ENCODE measurements at places on chromosomes 4 and X. TPM values are rescaled to one million over a fixed set of nuclear protein-coding genes. Genes with fewer than 3 reads are reported as not detected.
A peak's percentile ranks its signal among the peaks of the same experiment; 100 is the strongest.

The LIMCH1 gene
- total RNA-seq: 191 TPM

The HCCS gene
- total RNA-seq: 14.0 TPM

The CDX4 gene
- not detected for total RNA-seq

The HAND2 gene
- 19.5 TPM for total RNA-seq

The GABRB1 gene
- not detected for total RNA-seq

The ADGRL3 gene
- total RNA-seq: 110 TPM

The USP17L29 gene
- not detected for total RNA-seq

The XPNPEP2 gene
- total RNA-seq: 24.8 TPM

The BANK1 gene
- total RNA-seq: 1.8 TPM

- no peaks in the 10 kb centered on the region for H3K27me3 ChIP-seq
- H3K4me1 ChIP-seq: no peaks in the 10 kb centered on the region
- H3K4me3 ChIP-seq: no peak overlapping the region
- DNase-seq: no peak
- no peak overlapping the region for H3K27ac ChIP-seq
These were observed 32.1 kb downstream of the CCKAR start for GRCh38 chr4:26458157-26458561.

DNA sequence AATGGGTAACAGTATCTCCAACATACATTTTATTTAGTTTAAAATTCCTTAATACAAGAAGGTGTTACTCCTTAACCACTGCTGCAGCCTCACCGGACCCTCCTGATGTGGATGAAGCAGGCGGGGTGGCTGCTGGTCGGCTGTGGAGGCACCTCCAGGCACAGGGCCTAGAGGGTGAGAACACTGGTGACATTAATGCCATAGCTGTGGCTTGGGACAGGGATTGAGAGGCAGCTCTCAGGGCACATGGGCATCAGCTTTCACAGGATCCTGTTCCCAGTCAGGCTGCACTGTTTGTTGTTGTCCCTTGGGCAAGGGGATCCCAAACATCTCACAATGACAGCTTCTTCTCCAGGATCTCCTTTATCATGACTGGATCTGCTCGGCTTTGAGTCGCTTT, 90.0 kb downstream of the GATB start:
- H3K4me1 ChIP-seq: no peaks in the 10 kb centered on the region
- DNase-seq: no peak

- DNase-seq: no peak
- no peaks in the 10 kb centered on the region for H3K4me1 ChIP-seq
- no peaks in the 10 kb centered on the region for H3K27me3 ChIP-seq
- no peak overlapping the region for H3K27ac ChIP-seq
- peaks cover 16% of the 10 kb centered on the region for H3K36me3 ChIP-seq
- no peak overlapping the region for H3K4me3 ChIP-seq
These were observed 8.1 kb downstream of the DHRSX start for GRCh38 chrX:2492531-2493218.

DNA sequence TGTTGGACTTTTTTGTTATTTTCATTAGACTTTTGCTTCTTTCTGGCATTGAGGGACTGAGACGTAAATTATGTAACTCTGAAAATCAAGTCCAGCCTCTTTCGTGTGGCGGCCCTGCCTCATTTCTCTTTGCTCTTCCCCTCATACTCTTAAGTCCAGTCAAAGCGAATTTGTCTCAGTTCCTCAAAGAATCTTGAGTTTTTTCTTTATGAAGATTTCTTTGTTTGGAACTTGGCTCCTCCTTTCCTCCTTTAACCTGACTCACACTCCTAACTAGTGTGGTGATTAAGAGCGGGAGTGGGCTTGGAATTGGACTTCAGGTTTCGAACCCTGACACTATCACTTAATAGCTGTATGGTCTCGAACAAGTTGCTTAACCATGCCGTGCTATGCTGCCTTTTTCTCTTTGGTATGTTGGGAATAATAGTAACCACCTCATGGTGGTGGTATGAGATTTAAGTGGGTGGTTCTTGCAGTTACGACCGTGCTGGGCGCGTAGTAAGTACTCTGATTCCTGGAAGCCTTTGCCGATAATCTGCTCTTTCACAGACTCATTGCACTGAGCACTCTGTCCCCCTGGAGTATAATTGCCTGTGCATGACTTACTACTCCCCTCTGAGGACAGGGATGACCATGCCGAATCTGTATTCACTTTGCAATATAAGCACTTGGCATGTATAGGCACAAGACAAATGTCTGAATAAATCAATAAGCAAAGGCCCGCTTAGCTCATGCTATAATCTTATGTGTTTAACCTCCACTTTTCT, 19.1 kb downstream of the FNIP2 start:
- no peaks in the 10 kb centered on the region for H3K36me3 ChIP-seq
- no peak overlapping the region for H3K4me3 ChIP-seq
- peak overlapping the region; percentile 1 for H3K27ac ChIP-seq
- H3K4me1 ChIP-seq: peaks cover 13% of the 10 kb centered on the region
- no peak for DNase-seq

- no peak overlapping the region for H3K27ac ChIP-seq
- H3K27me3 ChIP-seq: no peaks in the 10 kb centered on the region
- H3K36me3 ChIP-seq: peaks cover 4% of the 10 kb centered on the region
- DNase-seq: no peak
- peaks cover 3% of the 10 kb centered on the region for H3K4me1 ChIP-seq
These were observed 66.0 kb downstream of the RPS3A start for GRCh38 chr4:151165205-151166000.

DNA sequence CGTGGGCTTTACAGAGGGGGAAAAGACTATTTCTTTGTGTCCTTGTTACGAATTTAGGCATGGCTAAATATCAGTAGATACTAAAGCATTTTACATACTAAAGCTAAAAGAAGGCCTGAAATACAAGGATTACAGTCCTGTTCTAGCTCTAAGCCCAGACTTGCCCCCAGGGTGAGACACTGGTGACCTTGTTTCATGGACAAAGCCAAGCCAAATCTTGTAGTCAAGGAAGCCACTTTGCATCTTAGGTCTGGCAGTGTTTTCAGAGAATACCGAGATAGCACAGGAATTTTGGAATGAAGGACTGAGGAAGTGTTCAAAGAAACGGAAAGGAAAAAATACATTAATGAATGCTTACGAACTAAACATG, 733 bp upstream of the G3BP2 start:
- no peaks in the 10 kb centered on the region for H3K36me3 ChIP-seq
- no peaks in the 10 kb centered on the region for H3K4me1 ChIP-seq
- no peaks in the 10 kb centered on the region for H3K27me3 ChIP-seq
- H3K4me3 ChIP-seq: peak overlapping the region; percentile 56
- H3K27ac ChIP-seq: peak overlapping the region; percentile 40

DNA sequence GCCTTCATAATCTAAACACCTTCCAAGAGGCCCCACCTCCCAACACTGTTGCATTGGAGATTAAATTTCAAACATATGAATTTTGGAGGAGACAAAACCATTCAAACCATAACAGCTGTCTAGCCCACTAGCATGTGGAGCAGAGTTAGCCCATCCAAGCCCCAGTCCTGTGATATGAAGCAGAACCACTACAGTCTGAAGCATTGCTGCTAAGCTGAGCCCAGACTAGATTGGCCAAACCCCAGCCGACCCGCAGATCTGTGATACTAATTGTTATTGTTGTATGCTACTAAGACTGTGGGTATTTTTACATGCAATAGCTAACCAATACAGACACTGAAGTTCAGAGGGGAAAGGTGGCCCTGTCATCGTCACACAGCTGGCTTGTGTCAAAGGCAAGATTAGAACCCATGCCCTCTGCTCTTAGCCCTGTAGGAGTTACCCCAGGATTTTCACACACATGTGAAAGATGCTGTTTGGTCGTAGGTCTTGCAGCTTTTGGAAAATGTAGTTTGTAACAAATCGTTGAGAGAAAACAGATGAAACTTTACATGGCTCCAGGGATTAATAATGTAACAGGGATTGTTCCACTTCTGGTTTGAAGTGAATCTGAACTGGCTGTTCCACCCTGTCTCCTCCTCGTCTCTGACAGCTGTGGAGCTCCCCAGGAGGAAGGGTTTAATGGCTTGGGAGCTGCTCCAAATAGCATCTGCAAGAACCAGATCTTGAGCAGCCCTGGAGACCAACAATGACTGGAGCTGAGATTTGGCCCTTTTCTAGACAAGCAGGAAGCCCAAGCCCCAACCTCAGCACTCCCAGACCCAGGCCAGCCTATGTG, 517.5 kb downstream of the MID1IP1 start:
- no peaks in the 10 kb centered on the region for H3K4me1 ChIP-seq
- H3K4me3 ChIP-seq: no peak overlapping the region
- DNase-seq: no peak
- no peak overlapping the region for H3K27ac ChIP-seq
- H3K27me3 ChIP-seq: no peaks in the 10 kb centered on the region

DNA sequence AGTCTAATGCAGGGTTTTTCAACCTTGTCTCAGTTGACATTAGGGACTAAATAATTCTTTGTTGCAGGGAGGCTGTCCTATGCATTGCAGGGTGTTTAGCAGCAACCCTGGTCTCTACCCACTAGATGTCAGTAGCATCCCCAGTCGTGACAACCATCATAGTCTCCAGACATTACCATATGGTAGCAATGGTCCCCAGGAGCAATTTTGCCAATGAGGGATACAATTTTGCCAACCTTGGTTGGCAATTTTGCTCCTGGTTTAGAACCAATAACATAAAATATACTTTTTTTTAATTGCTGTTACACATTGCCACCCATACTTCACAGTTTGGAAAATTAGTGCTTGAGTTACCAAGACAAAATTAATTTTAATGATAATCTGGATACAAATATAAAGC, 6.0 kb downstream of the EREG start:
- no peaks in the 10 kb centered on the region for H3K4me1 ChIP-seq
- no peaks in the 10 kb centered on the region for H3K27me3 ChIP-seq
- no peak overlapping the region for H3K4me3 ChIP-seq
- DNase-seq: no peak

DNA sequence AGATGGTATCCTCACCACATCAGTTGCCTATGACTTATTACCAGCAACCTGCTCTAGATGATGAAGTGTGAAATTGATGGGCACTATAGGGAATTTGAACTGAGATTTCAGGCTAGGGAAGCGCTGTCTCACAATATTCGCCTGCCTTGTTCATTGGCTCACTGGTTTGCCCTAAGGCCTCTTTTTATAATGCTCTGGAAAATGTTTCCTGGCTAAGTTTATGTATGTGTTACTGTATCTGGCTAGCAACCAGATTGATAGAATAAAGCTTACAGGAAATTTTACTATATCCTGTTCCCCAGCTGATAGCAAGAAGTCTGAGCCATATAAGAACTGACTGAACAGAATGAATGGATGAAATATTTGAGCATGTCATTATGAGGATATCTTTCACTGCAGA, 71.6 kb downstream of the GSTCD start:
- DNase-seq: no peak
- no peaks in the 10 kb centered on the region for H3K36me3 ChIP-seq
- no peaks in the 10 kb centered on the region for H3K27me3 ChIP-seq
- no peak overlapping the region for H3K27ac ChIP-seq

DNA sequence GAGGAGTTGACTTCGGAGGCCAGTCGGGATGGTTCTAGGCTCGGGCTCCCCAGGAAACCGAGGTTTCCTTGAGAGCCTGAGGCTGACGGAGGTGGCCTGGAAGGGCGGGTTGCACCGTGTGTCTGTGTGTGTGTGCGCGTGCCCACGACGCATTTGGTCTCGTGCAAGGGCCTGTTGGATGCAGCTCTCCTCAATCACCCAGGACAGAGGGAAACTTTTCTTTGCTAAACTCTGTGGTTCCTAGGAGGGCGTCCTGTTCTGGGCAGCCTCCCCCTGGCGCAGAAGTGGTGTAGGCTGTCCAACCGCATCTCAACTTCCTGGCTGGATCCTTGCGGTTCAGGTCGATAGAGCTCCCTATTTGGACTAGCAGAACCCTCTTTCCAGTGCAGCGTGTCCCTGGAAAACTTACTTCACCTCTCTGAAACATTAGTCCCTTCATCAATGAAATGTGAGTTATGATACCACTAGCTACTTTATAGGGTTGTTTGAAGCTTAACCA, 973 bp downstream of the STK32B start:
- no peaks in the 10 kb centered on the region for H3K36me3 ChIP-seq
- H3K27me3 ChIP-seq: no peaks in the 10 kb centered on the region
- no peak for DNase-seq
- no peak overlapping the region for H3K4me3 ChIP-seq
- H3K27ac ChIP-seq: no peak overlapping the region

DNA sequence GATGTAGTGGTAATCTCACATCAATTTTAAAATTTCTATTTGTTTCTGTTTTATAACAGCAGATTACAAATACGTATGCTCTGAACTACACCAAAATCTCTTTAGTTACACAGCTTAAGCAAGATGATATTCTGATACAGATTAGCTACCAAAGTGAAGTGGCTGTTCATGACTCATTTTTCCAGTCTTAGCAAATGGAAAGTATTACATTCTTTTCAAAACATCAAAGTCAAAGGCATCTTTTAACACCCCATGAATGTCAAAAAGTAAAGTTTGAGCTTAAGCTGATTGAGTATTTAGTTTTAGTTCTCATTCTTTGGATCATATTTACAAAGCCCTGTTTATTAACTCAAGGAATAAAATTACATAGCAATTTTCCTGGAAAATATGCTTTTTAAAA, 6.6 kb upstream of the HPGDS start:
- no peak overlapping the region for H3K4me3 ChIP-seq
- no peak for DNase-seq

- H3K4me1 ChIP-seq: no peaks in the 10 kb centered on the region
- H3K36me3 ChIP-seq: no peaks in the 10 kb centered on the region
- no peak overlapping the region for H3K27ac ChIP-seq
- H3K4me3 ChIP-seq: no peak overlapping the region
These were observed 14.2 kb upstream of the ADD1 start for GRCh38 chr4:2829321-2829932.

DNA sequence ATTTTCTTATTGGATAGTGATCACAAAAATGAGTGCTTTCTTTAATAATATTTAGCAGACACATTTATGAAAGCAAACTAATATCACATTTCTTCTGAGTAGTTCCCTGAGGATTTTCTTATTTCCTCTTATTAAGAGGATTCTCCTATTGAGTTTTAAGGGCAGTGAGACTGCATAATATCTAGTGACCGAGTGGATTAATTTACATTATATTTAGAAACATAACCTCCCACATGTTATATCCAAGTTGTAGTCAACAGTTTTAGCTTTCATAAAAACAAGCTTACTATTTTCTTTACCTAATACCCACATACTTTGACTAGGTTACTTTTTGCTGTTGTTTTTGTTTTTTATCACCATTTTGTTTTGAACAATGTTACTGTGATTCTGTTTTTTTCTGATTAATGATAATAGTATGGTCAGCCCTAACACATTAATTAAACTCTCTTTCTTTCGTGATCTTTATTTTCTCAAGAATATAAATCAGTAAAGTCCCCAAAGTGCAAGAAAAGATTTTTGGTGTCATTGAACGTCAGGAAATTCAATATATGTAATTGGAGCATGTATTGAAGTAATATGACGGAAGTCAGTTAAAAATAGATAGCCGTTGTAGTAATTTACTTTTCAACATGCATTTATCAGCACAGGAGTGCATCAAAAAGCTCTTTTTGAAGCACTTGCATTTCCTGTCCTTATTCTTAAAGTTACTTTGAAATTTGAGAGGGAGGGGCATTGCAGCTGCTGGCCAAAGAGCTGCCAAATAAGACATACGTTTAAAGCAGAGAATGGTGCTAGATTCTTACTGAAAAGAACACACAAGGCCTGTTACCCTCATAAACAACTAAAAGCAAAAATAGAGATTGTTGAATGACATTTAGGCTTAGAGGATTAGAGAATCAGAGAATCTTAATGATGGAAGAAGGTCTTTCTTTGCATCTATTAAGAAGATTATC, 25.2 kb downstream of the DDIT4L start:
- H3K27me3 ChIP-seq: no peaks in the 10 kb centered on the region
- no peak overlapping the region for H3K27ac ChIP-seq
- H3K36me3 ChIP-seq: no peaks in the 10 kb centered on the region
- DNase-seq: no peak
